ENCODE measurements at places on chromosomes 13 and 19. TPM values are rescaled to one million over a fixed set of nuclear protein-coding genes. Genes with fewer than 3 reads are reported as not detected.

The CLDND2 gene
- not detected for polyA plus RNA-seq

The CPB2 gene
- polyA plus RNA-seq, result not detected

The CD209 gene
- not detected for polyA plus RNA-seq

The PPM1N gene
- 0.59 TPM for polyA plus RNA-seq

The ZNF225 gene
- 0.83 TPM for polyA plus RNA-seq

The CCNA1 gene
- 2.8 TPM for polyA plus RNA-seq
